ENCODE measurements at places on chromosomes 7 and 10.

- H3K4me3 ChIP-seq, result no peak overlapping the region
- DNase-seq, result no peak
These were observed 73.6 kb downstream of the CCDC3 start for GRCh38 chr10:12927896-12928295.

DNA sequence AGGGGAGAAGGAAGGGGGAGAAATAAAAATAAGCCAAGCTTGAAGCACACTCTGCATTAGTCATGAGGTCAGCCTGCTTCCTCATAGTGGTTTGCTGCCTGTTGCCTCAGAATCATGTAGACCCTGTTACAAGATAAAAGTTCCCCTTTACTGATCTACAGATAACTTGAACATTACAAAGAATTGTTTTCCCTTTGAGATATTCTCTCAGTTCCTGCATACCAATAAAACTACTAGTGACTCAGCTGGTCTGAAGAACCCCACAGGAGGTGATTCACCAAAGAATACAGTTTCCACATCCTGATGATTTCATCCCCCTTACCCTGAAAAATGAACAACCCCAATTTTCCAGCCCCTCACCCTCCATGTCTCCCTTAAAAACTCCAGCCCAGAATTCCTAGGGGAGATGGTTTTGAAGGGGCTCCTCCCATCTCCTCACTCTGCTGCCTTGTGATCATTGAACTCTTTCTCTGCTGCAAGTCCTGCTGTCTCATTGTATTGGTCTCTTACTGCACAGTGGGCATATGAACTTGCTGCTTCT is 31.5 kb upstream of the NRP1 start:
- H3K27ac ChIP-seq, result no peak overlapping the region
- H3K4me3 ChIP-seq, result no peak overlapping the region
- no peaks in the 10 kb centered on the region for H3K36me3 ChIP-seq
- no peak for DNase-seq
- no peaks in the 10 kb centered on the region for H3K27me3 ChIP-seq

GRCh38 chr7:38051786-38052185 is 126.3 kb upstream of the STARD3NL start:
- no peak overlapping the region for H3K27ac ChIP-seq
- no peaks in the 10 kb centered on the region for H3K36me3 ChIP-seq
- no peaks in the 10 kb centered on the region for H3K4me1 ChIP-seq
- DNase-seq, result no peak
- H3K27me3 ChIP-seq, result no peaks in the 10 kb centered on the region

DNA sequence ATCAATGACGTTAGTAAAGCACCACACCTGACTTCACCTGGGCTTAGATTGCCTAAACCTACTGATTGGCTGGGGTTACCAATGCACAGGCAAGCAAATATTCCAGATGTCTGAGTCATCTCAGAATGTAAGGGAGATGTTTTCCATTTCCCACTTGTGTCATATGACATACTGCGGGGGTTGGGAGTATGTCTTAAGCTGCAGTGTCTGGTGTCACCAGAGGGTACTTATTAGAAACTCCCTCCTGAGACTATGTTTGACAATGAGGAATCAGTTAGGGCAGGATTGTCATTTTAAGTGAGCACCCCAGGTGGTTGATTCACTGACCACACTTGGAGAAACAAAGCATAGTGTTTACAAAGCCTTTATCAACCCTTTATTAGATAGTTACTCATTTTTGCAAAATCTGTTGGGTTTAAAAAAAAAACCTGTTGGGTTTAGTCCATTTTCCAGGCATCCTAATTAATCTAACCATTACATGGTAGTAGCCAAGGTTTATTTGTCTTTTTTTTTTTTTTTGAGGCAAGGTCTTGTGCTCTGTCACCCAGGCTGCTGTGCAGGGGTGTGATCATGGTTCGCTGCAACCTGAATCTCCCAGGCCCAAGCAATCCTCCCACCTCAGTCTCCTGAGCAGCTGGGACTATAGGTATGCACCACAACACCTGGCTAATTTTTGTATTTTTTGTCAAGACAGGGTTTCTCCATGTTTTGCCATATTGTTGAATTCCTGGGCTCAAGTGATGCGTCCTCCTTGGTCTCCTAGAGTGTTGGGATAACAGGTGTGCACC is 72.5 kb downstream of the CDK6 start:
- DNase-seq, result peak; percentile 90
- no peaks in the 10 kb centered on the region for H3K36me3 ChIP-seq
- H3K27me3 ChIP-seq, result no peaks in the 10 kb centered on the region
- no peaks in the 10 kb centered on the region for H3K4me1 ChIP-seq
- H3K27ac ChIP-seq, result no peak overlapping the region
- H3K4me3 ChIP-seq, result no peak overlapping the region

- H3K27ac ChIP-seq, result no peak overlapping the region
- no peaks in the 10 kb centered on the region for H3K27me3 ChIP-seq
- DNase-seq, result peak; percentile 12
- no peak overlapping the region for H3K4me3 ChIP-seq
These were observed 59.9 kb downstream of the MAP3K8 start for GRCh38 chr10:30493609-30494530.

DNA sequence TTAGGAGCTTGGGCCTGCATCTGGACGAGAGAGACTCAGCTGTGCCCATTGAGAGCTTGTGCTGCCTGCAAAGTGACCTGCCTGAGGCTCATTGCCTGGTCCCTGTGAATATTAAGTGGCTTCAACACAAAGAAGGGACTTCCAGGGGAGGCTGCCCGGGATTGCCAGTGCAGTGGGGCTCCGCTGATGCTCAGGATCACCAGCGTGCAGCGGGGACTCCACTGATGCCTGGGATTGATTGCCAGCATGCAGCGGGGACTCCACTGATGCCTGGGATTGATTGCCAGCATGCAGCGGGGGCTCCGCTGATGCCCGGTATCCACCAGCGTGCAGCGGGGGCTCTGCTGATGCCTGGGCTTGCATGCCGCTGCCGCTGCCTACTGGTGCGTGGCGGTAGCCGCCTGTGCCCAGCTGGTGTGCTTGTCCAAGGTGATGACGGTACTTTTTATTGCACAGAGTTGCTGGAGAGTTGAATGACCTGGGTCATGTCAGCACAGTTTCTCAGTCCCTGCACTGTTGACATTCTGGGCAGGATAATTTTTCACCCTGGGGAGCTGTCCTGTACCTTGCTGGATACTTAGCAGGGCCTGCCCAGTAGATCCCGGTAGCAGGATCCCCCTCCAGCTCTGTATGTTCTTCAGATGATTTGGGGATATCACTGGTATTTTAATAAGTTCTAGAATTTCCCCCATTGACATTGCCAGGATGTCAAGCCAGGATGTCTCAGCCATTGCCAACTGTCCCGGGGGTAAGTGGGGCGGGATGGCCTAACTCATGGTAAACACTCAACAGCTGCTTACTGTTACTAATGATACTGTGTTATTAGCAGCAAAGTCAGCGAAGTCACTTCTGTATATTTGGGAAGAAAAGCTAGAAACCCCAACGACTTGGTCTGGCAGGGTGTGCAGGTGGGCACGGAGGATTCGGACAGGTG is 13.0 kb downstream of the DOCK1 start:
- no peaks in the 10 kb centered on the region for H3K27me3 ChIP-seq
- H3K27ac ChIP-seq, result no peak overlapping the region
- H3K4me3 ChIP-seq, result no peak overlapping the region

DNA sequence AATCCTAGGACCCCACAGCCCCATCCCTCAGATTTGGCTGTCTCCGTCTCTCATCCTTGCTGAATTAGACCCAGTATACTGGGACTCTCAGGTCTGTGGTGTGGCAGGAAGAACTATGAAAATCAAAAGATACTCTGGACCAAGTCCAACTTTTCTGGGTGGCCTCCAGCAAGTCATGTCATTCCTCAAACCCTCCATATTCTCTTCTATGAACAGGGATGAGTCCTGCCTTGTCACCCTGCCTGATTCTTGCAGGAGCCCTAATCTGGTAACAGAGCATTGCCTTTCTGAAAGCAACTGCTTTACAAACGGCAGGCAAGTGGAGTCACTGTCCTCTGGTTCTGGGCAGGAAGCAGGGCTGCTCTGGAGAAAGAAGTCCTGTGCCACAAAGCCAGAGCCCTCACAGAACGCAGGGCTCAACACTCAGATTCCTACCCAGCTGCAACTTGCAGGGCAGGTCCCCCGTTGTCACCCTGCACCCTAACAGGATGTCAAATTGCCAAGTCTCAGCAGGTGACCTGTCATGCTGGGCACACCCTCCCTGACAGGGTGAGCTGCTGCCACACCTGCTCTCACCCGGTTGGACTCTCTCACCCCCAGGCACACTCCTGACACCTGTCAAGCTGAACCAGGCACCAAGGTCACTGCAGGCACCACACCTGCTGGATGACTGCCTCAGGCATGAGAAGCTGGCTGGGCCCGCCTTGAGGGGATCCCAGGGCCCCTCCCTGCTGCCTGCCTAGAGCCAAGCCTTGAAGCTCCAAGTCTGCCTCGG is 227.7 kb downstream of the KCNMA1 start:
- no peaks in the 10 kb centered on the region for H3K36me3 ChIP-seq
- no peaks in the 10 kb centered on the region for H3K27me3 ChIP-seq
- H3K4me3 ChIP-seq, result no peak overlapping the region
- H3K27ac ChIP-seq, result no peak overlapping the region
- DNase-seq, result no peak
- H3K4me1 ChIP-seq, result peaks cover 6% of the 10 kb centered on the region

DNA sequence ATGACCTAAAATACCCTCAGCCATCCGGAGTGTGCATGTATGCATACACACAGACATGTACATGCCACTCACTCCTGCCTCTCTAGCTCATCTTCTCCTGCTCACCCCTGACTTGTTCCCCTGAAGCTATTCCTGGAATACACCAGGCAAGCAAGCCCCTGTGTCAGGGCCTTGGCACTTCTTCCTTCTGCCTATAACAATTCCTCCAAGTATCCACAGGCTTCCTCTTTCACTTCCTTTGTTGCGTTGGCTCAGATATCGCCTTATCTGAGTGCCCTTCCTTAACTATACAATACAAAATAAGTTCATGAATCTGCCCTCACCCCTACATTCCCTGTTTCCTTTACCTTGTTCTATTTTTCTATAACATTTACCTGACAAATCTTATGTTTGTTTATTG is 88.8 kb downstream of the NOD1 start:
- H3K27ac ChIP-seq, result no peak overlapping the region
- peak; percentile 4 for DNase-seq
- H3K36me3 ChIP-seq, result no peaks in the 10 kb centered on the region
- no peak overlapping the region for H3K4me3 ChIP-seq

DNA sequence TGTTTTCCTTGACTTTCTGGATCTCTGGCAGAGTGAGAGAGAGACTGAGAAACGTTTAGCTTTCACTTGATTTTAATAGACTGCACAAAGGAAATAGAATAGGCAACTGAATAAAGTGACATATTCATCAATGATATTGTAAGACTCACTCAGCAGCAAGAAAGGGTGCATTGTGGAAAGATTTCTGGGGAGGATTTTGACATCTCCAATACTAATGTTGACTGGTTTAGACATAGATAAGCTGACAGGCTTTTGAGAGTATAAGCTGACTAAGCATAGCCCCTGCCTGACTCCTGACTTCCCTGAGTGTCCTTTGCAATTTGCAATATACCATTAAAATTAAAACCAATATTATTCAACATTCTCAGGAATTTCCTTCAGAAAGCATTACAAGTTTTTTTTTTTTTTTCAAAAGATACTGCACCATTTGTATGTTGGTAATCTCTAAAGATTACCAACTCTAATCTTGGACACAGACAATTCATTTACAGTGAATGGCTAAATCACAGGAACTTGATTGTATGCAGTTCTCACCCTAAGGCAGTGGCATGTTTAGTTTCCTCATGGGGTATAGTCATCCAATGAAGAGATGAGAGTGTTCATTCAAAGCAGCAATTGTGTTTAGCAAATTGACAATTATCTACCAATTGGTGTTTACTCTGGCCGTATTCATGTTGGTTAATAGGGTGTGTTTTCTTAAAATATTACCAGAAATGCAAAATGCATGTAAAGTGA is 325.6 kb downstream of the SORCS3 start:
- peak; percentile 78 for DNase-seq
- no peaks in the 10 kb centered on the region for H3K4me1 ChIP-seq
- H3K27ac ChIP-seq, result no peak overlapping the region
- H3K36me3 ChIP-seq, result no peaks in the 10 kb centered on the region

- H3K4me1 ChIP-seq, result peaks cover 7% of the 10 kb centered on the region
- DNase-seq, result no peak
- no peak overlapping the region for H3K27ac ChIP-seq
- no peaks in the 10 kb centered on the region for H3K36me3 ChIP-seq
- no peak overlapping the region for H3K4me3 ChIP-seq
These were observed 131.8 kb upstream of the UNC5B start for GRCh38 chr10:71080381-71081228.

GRCh38 chr10:91525896-91526712 is 106.8 kb downstream of the PPP1R3C start:
- H3K4me3 ChIP-seq, result no peak overlapping the region
- H3K27ac ChIP-seq, result no peak overlapping the region
- H3K36me3 ChIP-seq, result no peaks in the 10 kb centered on the region

DNA sequence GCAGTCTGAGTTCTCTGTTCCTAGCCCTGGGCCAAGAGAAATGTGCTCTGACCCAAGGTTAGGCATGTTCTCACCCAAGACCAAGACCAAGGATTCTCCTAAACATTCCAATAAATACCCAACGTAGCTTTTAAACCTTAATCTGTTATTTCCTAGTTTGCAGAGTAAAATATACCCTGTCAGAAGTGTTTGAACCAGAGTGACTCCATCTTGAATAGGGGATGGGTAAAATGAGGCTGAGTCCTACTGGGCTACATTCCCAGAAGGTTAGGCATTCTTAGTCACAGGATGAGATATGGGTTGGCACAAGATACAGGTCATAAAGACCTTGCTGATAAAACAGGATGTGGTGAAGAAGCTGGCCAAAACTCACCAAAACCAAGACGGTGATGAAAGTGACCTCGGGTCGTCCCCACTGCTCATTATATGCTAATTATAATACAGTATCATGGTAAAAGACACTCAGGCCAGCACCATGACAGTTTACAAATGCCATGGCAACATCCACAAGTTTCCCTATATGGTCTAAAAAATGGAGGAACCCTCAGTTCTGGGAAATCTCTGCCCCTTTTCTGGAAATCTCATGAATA is 27.7 kb downstream of the PLXNA4 start:
- peaks cover 4% of the 10 kb centered on the region for H3K4me1 ChIP-seq
- H3K27ac ChIP-seq, result no peak overlapping the region
- no peak overlapping the region for H3K4me3 ChIP-seq
- DNase-seq, result no peak
- H3K27me3 ChIP-seq, result no peaks in the 10 kb centered on the region

- H3K4me3 ChIP-seq, result no peak overlapping the region
- H3K27me3 ChIP-seq, result no peaks in the 10 kb centered on the region
- no peaks in the 10 kb centered on the region for H3K4me1 ChIP-seq
- H3K36me3 ChIP-seq, result no peaks in the 10 kb centered on the region
- no peak overlapping the region for H3K27ac ChIP-seq
- DNase-seq, result no peak
These were observed 15.3 kb upstream of the CHST12 start for GRCh38 chr7:2387897-2388636.

- H3K4me3 ChIP-seq, result no peak overlapping the region
- no peaks in the 10 kb centered on the region for H3K4me1 ChIP-seq
- DNase-seq, result no peak
- H3K27ac ChIP-seq, result no peak overlapping the region
- no peaks in the 10 kb centered on the region for H3K27me3 ChIP-seq
These were observed 374.6 kb downstream of the DNAJB6 start for GRCh38 chr7:157711353-157711888.
